NCI-H2171 treated with DMSO at 0.1 percent for 48 hours (cell line): ENCODE measurements at places on chromosomes 1 and 21.

DNA sequence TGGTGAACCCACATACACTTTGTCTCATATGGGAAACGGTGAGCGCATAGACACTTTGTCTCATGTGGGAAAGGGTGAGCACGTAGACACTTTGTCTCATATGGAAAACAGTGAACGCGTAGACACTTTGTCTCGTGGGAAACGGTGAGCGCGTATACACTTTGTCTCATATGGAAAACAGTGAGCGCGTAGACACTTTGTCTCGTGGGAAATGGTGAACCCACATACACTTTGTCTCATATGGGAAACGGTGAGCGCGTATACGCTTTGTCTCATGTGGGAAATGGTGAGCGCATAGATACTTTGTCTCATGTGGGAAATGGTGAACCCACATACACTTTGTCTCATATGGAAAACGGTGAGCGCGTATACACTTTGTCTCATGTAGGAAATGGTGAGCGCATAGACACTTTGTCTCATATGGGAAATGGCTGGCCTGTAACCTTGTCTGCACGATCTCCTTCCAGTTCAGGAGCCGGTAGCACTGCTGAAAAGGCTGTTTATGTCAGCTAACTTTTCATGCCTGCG lies 50.7 kb upstream of the TRAPPC10 start:
- no peak for DNase-seq

DNA sequence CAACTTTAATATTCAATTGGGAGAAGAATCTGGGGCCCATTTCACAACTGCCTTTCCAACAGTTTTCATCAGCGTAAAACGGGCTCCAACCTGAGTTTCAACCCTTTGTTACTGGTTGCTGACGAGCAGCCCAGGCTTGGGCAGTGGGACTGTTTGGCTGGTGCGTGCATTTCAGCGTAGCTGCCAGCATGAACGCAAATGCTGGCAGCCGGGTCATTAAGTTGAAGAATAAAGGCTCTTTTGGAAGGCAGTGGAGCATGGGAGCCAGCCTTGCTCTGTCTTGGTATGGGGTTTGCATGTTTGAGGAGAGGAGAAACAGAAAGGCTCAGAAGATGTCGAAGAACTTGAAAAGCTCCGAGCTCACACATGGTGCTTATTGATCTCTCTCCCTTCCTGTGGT lies 40.7 kb downstream of the WDR3 start:
- DNase-seq = no peak

DNA sequence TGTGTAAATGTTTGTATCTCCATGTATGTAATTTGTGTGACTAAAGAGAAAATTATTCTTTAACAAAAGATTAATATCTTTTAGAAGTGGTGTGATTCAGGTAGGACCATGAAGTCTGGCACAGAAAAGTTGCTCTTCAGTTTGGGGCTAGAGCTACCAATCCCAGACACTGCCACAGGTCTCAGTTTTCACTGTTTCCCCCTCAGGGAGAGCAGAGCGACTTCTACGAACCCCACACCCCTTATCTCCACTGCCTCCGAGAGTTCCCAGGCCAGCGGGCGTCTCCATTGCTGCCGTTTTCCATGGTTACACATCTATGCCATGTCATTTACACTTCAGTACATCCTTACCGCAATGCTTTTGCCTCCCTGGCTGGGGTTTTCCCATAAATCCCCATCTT lies 93.0 kb upstream of the SMYD2 start:
- no peak for DNase-seq

- no peak for DNase-seq
These were observed 34.5 kb upstream of the USP25 start for GRCh38 chr21:15695241-15695640.

- no peak for DNase-seq
These were observed 567.0 kb downstream of the AJAP1 start for GRCh38 chr1:5221451-5221850.

GRCh38 chr1:901108-901859 lies 22.4 kb upstream of the SAMD11 start:
- no peak for DNase-seq

GRCh38 chr1:93358293-93358692 lies 12.6 kb downstream of the DR1 start:
- DNase-seq = no peak

- DNase-seq = peak; percentile 59
These were observed 51.4 kb downstream of the KIF21B start for GRCh38 chr1:200971955-200972711.

DNA sequence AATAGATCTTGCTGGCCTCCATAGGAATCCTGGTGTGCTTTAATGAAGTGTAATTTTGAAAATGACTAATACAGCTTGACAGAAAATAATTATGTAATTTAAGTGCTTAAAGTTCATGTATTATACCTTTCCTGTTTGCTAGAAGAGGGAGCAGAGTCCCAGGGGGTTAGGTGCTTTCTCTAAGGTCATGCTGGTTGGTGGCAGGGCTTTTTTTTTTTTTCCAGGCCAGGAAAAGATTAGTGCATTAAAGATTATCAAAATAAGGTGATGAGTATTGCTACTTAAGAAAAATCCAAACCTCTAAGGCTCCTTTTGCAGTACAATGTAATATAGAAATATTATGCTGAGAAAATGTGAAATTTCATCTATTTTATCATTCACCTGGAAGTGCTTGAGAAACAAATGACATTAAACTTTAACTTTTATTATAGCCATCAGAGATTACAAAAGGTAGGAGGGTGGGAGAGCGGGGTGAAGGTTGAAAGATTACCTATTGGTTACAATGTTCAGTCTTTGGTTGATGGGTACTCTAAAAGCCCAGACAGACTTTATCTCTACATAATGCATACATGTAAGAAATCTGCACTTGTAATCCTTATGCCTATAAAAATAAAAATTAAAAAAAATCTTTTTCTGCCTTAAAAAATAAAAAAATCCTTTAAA lies 110.8 kb downstream of the RABGAP1L start:
- DNase-seq = no peak

- DNase-seq = no peak
These were observed 14.2 kb downstream of the C8A start for GRCh38 chr1:56868761-56869160.

DNA sequence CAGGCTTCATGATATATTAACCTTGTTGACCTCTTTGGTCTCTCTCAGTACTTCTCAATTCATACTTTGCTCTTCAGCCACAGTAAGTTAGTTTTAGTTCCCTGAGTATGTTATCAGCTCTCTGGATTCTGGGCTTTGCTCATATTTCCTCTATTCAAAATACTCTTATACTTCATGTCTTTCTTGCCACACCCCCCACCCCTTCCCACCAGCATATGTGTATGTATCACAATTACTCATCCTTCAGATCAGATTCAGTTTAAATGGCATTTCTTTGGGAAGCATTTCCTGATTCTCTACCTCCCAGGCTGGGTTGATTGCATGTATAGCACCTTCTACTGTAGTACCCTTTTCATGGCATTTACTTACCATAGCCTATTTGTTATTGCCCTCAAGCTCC lies 28.3 kb downstream of the SLC30A7 start:
- DNase-seq = no peak

DNA sequence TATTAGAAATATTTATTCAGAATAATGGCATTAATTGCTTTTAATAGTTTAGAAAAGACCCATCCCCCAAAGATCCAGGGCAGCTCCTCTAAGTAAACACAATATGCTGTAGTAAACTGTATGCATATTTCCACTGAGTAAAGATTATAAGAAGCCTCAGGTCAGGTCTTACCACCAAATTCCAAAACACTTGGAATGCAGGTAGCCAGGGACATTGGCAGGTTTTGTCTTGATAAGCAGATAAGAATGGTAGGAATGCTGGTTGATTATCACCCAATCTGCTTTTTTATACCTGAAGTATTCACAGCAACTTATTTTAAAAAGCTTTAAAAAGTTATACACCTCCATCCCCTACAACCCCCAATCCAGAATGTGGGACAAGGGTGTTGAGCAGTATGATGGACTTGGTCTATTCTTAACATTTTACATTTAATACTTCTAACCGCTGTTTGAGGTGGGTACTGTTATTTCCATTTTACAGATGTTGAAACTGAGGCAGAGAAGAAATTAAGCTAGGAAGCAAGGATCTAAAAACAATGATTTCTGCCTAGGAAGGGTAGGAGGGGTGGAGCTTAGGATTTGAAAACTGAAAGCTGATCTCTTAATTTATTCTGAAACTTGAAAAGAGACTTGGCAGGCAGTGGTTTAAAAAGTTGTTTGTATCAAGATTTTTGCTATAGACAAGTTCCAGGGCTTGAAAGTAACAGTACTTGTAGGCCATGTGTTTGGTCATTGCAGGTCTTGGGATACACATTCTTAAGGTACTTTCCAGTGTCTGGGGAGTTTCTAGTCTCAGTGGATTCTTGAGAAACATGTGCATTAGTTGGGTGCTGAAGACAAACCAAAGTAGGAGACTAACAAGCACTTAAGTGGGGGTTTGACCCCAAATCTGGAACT lies 15.6 kb upstream of the THEM4 start:
- DNase-seq = no peak

DNA sequence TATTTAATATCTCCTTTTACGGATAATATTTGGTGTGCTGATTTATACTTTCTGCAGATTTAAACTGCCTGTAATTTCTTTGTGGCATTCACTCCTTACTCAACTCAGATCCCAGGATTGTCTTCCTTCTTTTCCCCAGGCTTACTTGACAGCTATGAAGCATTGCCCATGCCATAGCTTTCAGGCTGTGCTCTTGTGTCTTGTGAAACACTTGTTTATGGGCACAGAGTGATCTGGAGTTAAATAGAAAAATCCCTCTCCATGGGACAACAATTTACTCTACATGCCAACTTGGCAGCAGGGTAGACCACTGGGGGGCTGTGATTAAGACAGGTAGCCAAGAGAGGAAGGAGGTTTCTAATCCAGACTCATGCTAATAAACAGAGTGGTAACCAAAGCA lies 57.4 kb downstream of the PPP1R12B start:
- DNase-seq = no peak

DNA sequence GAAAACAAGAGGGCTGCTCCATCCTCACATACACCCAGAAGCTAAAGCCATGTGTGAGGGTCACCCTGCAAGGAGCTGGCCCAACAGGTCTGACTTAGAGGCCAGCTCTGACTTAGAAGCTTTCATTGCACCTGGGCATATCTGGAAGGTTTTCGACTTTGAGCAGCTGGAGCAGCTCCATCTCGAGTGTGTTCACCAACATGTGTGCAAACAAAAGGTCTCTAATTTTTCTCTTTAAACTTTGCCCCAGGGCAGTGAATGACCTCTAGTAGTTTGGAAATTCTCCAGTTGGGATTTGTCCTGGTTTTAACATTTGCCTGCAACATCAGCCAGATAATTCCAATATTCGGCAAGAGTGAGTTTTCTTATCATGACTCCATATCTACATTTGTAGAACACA lies 108.3 kb downstream of the TNR start:
- DNase-seq = no peak

GRCh38 chr1:90613371-90613770 lies 103.7 kb downstream of the BARHL2 start:
- no peak for DNase-seq

- DNase-seq = no peak
These were observed 66.3 kb downstream of the MAP3K7CL start for GRCh38 chr21:29196670-29197191.

GRCh38 chr1:200767321-200767720 lies 28.6 kb downstream of the CAMSAP2 start:
- DNase-seq = no peak

DNA sequence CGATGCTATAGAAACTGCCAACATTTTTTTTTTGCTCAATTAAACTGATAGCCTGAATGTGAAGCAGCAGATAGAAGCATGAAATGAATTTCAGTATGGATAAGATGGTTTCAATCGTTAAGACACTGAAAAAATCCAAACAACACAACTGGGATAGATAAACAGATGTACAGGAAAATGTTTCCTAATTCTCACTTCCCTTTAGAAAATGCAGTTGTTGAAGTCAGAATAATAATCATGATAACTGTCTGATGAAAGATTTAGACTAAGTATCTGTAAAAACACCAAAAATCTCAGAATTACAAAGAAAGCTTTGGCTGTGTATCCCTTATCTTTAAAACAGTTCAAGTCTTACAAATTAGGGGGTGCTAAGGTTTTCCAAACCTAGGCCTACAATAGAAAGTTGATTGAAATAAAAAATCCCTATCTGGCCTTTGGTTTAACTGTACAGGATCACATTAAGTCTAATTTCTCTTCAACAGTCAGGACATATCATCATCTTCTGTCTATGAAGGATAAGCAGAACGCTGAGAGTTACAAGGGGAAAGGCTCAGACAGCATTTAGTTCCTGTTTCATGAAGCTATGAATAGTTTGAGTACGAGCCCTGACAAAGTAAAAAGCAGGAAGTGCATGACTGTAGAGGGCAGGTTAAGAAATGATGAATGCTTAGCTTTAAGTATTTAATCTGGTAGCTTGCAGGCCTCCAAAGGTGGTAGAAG lies 203.2 kb downstream of the APP start:
- DNase-seq = no peak

GRCh38 chr21:25273959-25274358 lies 333.3 kb downstream of the MRPL39 start:
- no peak for DNase-seq

DNA sequence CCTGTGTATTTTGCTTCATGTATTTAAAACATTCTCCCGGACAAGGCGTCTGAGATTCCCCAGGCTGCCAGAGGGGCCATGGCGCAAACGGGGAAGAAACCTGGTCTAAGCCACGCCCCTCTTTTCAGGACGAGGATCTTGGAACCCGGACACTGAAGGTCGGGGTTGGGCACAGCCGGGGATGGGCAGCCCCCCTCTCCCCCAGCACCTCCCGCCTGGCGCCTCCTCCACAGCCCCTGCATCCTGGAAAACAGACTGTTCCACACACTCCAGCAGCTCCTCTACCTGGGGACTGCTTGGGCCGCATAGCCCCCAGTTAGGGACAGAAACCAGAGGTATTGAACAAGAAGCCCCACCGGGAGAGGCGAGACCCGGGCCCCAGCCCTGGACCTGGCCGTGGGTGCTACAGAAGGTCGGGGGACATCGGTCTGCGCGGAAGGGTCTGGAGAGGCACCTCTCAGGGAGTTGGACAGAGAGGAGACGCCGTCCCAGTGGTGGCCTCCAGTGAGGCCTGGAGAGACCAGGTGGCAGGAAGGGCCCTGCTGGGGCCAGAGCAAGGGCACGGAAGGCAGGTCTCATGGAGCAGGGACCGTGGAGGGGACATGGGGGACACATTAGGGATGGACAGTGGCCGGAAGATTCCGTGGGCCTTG lies 5.4 kb downstream of the TP73 start:
- DNase-seq = no peak

- no peak for DNase-seq
These were observed 9.8 kb upstream of the ZSWIM5 start for GRCh38 chr1:45216200-45216541.

- DNase-seq = no peak
These were observed 10.8 kb upstream of the ENO1 start for GRCh38 chr1:8889103-8889846.

DNA sequence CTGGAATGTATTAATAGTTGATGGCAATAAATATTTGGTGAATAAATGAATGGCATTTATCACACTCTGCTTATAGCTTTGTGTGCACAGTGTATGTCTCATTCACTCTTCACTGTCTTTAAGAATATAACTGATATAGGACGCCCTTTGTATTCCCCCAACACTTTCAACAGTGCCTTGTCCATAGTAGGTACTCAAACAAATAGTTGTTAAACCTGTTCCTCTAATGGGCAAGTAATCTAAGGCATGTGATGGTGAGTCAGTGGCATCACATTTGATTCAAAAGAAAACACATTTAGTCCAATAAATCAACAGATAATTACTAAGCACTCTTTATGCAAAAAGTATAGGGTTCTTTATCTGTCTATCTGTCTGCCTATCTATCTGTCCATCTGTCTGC lies 11.2 kb upstream of the RXRG start:
- no peak for DNase-seq

- no peak for DNase-seq
These were observed 8.2 kb downstream of the TMCC2 start for GRCh38 chr1:205235951-205236350.

- DNase-seq = no peak
These were observed 80.9 kb downstream of the USP24 start for GRCh38 chr1:55134152-55134808.
